ENCODE measurements at places on chromosomes 2 and 18.

DNA sequence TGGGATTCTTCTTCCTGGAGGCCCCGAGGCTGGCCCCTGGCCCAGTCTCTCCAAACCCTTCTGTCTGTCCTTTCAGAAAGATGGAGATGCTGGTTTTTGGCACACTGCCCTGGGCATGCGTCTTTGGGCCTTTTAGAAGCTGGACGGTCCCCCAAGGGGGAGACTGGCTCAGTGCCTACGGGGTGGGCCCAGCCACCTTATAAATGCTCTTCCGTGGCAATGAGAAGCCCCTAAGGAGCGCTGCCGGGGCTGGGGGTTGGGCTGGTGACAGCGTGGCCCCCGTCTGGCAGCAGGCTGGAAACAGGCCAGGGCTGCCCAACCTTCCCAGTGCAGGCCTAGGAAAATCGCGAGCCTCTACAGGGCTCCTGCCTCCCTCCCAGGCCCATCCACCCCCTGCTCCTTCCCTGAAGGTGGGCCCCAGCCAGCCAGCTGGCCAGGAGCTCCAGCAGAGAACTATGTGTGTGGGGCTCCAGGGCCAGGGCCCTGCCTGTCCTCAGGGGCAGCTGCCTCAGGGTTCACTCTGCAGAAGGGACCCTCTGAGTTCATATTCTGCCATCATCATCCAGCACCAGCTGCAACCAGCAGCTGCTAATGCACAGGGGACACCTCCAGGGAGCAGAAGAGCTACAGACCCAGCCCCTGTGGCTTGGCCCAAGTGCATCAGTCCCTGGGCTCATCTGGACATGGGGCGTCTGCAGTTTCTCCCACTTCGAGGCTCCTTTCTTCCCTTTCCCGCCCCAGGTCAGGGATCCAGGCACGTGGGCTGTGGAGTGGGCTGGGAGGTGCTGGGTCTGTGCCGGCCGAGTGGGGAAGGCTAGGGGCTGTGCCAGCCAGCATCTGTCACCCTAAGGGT, 107.6 kb upstream of the OTOS start:
- no peak for DNase-seq

DNA sequence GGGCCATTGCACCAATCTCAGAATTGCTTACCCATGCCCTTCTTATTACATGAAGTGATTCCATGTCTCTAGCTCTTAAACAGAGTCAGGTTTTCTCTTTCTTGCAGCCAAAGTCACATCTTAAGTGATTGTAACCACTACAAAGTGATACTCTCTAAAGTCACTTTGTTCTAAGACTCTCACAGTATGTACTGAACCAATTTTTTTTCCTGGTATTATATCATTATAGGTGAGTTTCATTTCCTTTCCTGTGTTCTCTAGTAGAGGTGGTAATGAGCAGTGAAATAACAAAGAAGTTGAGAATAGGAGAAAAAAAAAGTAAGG, 66.3 kb upstream of the DARS1 start:
- no peak for DNase-seq

DNA sequence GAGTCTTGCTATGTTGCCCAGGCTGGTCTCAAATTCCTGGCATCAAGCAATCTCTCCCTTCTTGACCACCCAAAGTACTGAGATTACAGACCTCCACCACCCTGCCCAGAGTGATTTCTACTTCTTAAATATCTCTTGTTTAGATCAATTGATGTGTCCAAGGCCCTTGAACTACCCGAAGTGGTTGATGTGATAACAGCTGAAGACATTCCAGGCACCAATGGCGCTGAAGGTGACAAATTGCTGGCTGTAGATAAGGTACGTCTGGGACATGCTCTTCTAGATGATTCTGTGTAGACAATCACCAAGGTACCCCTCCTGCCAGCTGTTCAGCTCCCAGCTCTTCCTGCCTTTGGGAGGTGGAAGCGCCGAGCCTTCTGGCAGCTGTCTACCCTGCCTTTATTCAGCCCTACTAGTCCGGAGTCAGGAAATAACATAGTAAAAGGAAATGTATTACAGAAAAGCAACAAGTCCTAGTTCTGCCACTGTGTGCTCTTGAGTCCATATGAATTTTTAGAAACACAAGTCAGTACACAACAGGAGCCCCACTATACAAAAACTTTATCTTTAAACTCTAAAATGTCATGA, 61.3 kb upstream of the BZW1 start:
- no peak for DNase-seq

- no peak for DNase-seq
Observed at GRCh38 chr2:203707530-203707929, 1.1 kb downstream of the CD28 start.

- DNase-seq: no peak
Observed at GRCh38 chr2:763766-764525, 86.7 kb upstream of the TMEM18 start.

- DNase-seq: no peak
Observed at GRCh38 chr2:232038881-232039485, 77.5 kb downstream of the DIS3L2 start.

DNA sequence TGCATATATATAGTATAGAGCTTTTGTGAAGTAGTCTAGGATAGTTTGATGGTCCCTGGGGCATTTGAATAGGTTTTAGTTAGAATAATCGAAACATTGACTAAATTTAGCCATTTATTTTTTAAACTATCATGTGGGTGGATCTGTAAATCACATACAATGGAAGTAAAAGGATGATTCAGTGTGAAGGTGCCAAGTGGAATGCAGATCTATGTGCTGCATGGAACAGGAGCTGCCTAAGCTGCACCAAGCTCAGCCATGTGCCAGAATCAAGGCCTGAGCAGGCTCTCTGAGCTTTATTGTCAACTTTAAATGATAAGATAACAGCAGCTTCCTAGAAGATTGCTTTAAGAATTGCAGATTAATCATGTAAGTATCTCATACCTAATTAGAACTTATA, 1996.2 kb upstream of the PIK3C3 start:
- DNase-seq: no peak

GRCh38 chr2:17763641-17764333, 9.8 kb downstream of the GEN1 start:
- DNase-seq: no peak

- no peak for DNase-seq
Observed at GRCh38 chr18:9726175-9726574, 18.1 kb downstream of the RAB31 start.

GRCh38 chr2:161033059-161033660, 127.1 kb upstream of the TANK start:
- DNase-seq: no peak

DNA sequence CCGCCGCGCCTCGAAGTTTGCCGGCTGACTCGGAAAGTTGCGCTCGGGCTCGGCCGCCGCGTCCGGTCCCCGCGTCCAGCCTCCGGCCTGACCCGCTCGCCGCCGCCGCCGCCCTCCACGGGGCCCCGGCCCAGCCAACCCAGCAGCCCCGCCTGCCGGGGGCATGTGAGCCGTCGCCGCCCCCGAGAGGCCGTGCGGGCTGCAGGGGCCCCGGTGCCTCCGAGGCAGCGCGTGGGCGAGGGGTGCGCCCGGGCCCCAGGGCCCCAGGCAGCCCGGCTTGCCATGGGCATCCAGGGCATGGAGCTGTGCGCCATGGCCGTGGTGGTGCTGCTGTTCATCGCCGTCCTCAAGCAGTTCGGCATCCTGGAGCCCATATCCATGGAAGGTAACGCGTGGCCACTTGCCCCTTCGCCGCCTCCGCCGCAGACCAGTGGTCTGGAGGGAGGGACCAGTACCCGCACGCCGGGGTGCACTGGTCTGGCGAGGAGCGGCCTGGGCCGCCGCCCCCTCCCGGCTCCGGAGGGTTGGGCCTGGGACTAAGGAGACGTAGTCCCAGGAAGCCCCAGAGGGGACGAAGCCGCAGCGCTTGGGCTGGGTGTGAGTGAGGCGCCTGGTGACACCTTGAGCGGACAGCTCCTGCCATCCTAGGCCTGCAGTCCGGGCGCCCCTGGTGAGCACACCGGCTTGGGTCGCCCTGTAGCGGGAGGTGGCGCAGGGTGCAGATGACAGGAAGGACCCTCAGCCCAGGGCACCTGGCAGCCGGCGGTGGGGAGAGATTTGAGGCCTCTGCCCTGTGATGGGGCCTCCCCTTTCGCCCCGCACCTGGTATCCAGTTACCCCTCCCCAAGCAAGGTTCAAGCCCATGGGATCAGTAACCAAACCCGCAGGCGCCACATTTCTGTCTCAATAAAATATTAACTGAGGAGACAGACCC, 49.9 kb downstream of the KCNIP3 start:
- DNase-seq: peak; percentile 71

Measured in tibial artery (tissue), 4 donors.